ENCODE measurements at places on chromosomes 5 and 9.

DNA sequence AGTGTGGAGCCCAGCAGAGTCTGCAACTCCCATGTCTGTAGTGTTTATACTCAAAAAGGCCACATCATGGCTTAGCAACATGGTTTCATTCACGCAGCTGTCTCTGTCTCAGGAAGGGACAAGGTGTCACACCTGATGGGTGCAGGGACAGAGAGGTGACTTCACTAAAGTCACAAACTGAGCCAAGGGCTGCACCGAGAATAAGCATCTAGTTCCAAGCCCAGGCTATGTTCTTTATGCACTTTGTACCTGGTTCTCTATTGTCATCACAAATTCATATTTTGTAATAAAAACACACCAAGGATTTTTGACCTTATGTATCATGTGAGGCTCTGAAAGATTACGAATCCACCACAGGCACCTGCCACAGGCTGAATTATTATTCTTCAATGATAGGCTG lies 64.9 kb upstream of the STK32A start:
- DNase-seq: no peak

DNA sequence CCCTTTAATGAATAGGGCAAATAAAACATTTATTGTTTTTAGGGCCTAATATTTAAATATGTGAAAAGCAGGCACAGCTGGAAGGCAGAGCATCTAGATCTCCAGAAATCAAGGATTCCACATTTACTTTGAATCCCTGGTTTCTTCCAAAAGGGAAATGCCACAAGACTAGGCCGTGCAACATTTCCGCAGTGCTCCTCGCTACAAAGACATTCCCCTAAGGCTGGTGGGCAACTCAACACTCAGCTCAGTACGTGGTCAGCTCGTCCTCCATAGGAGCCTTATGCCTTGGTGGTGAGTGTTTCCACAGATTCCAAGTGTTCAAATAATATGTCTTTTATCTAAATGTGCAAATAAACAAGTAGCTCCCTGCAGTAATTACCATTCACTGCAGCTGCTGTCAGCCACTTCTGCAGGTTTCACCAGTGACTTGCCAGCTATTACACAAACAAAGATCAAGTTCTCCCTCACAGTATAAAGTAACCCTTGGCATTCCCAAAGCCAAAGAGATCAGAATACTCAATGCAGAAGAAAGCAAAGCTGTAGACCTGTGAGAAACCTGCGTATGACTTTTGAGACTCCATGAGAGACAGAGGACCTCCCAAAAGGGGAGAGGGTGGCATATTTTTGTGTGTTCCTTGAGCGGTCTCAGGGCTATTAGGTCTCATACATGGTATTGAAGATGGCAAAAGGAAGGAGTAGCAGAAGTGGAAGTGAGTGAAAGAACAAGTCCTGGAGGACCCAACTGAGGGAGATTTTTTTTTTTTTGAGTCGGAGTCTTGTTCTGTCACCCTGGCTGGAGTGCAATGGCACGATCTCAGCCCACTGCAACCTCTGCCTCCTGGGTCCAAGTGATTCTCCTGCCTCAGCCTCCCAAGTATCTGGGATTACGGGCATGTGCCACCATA lies 38.0 kb upstream of the TENT2 start:
- DNase-seq: no peak

DNA sequence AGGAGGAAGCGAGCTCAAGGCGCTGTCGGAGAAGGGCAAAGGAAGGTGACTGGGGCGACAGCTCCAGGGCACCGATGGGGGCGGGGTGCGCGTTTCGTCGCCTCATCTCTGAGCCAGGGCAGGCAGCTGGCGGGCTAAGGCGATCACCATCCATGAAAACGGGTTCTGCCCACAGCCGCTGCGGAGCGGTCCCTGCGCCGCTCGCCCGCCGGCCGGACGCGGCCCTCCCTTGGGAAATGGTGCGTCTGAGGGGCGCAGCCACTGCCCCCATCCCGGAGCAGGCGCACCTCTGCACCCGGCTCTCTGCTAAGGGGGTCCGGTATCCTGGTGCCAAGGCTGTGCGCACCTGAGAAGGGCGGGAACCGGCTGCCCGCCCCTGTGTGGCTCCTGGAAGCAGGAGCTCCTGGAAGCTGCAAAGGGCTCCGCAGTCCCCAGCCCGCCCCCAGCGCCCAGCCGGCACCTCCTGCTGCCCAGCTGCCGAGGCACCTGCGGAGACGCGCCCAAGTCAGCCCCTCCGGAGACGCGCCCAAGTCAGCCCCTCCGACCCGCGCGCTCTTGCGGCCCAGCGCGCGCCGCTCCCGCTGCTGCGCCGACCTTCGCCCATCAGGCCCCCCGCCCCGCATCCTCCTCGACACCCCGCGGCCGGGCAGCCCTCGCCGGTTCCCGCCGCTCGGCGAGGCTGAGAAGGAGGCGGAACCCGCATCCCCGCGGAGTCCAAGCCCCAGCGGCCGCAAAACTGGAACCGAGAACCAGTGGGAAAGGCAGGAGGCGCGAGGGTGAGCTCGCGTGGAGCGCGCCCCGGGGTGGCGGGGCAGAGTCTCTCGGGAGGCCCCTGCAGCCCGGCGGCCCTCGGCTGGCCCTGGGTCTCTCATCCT lies 757 bp downstream of the ANKRD34B start:
- no peak for DNase-seq

GRCh38 chr5:43019614-43020398 lies 20.3 kb downstream of the ANXA2R start:
- DNase-seq: no peak

DNA sequence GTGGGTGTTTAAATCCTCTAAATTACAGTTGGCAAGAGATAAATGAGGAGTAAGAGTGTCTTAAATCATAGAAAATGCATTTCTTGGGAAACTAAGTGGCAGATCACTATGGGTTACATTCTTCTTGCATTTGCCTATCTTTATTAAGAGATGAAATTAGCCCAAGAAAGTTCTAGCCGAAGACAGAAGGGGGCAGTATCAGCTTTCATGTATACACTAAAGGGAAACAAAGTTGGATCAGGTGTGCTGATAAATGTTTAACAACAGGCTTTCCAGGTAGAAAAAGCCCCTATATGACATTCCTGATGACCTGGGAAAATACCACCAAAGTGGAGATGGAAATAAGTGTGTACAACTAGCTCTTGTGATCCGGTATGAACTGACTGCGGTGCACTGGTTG lies 81.9 kb upstream of the TLR4 start:
- no peak for DNase-seq

DNA sequence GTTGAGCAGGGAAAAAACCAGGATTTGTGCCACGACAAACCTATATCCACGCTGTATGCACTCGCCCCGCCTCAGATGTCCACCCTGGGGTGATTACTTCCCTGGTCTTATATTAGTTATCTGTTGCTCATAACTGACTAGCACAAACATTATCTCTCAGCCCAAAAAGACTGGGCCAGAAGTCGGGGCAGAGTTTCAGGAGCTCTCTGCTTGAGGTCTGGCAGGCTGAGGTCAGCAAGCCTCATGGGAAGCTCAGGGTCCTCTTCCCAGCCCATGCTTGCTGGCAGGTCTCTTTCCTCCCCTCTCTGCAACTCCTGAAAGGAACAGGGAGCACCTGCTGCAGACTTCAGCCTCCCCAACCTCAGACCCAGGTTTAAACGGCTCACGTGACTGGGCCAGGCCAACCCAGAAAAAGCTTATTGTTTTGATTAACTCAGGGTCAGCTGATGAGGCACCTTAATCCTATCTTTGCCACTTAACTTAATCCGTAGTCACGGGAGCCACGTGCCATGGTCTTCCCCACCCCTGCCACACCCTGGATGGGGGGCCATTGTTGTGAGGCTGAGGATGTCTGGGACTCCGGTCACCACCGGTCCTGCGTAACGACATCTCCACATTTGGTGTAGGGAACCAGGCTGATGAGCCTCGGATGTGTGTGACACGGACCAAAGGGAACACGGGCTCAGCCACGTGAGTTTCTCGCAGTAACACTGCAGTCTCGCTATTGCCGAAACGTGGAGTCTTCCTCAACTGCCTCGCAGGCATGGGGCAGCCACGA lies 123.7 kb upstream of the IRX4 start:
- DNase-seq: no peak

DNA sequence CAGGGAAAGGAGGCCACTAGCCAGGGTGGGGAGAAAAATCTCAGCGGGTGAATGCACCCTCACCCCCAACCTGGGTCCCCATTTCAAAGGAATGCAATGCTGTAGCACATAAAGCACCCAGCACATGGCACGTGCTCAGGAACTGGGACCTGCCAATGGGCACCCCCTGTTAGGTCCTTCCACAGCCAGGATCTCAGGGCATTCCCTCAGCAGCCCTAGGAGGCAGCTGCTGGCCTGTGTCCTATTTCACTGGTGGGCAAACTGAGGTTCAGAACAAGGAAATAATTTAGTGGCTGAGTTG lies 8.8 kb downstream of the DNM1 start:
- DNase-seq: no peak

- peak; percentile 86 for DNase-seq
Measured at GRCh38 chr5:149320791-149321330, 24.4 kb upstream of the GRPEL2 start.

DNA sequence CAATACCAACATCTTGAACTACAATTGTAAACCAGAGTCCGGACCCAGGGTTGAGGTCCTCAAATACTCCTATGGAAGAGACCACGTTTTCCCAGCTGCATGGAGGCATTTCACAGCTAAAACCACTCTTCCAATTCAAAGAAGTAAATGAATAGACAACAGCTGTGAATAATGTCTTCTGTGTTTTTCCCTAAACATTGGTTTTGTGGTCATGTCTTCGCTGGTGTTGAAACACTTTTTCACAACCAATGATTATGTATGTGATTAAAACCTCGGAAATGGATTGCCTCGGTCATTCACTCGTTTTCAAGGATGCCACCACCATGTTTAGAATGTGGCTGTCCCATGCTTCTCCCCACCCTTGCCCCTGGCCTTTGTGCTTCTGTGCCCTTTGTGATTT lies 9.4 kb upstream of the TENT4A start:
- no peak for DNase-seq

DNA sequence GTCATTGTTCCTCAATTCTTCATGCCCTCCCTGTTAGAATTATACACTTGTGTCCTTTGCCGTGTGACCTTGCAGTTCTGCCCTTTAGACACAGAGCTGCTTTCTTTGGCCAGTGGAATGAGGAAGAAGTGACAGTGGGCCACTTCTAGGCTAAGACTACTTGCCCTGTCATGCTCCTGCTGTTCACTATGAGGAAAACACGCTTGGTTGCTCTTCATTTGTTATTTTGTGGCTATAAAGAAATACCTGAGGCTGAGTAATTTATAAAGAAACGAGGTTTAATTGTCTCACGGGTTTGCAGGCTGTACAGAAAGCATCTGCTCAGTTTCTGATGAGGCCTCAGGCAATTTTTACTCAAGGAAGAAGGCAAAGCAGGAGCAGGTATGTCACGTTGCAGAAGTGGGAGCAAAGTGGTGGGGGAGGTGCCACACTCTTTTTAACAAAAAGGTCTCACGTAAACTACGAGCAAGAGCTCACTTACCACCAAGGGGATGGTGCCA lies 279.1 kb upstream of the DMAC1 start:
- no peak for DNase-seq

DNA sequence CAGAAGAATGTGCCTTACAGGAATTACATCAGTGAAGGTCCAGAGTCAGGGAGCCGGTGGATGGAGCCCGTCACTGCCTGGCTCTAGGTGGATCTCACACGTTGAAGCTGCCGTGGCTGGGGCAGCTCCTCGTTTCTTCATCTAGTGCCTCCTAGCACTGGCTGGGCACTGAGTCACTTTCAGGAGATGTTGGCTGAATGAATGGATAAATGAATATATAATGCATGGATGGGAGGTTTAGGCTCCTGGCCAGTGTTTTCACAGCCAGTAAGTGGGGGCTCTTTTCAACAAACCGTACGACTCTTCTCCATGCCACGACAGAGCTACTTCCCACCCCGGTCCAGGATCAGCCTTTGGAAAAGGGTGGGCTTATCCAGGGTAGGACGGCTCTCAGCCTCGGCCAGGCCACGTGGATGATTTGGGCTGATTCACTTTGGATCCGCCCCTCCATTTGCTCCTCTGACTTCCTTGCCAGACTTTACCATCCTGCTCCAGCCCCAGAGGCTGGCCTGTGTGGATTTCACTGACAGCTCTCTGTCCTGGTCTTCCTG lies 1.3 kb upstream of the SH3PXD2B start:
- no peak for DNase-seq

DNA sequence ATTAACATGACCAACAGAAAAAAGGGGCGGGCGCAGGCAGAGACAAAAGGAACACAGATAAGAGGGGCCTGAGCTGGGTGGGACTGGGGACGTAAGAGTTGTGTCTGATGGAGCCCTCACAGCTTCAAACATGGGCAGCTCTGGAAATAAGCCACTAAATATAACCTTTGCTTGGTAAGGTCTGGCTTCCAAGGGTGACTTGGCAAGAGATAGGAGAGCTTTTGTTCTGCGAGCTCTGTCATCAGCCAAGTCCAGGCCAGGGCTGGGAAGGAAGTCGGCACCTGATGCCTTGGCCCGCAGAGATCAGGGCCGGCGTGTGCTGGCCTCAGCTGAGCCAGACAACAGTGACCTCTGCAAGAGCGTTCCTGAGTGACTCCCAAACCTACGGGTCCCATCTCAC lies 11.8 kb downstream of the TRUB2 start:
- DNase-seq: no peak

DNA sequence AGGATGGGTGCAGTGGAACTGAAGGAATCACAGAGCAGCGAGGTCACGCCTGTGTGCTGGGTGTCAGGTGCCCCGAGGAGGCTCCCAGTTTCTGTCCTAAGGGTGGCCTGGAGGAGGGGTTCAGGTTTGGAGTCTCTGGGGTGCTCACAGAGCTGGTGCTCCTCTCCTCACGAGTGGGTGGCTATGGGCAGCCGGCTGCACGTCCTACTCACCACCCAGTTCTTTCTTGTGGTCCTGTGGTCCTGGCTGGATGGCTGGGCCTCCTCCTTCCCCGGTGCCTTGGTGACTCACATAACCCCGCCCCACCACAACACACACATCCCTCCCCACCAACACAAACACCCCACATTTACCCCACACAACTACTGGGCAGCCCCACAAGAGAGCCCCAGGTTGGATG lies 9.9 kb upstream of the PTGS1 start:
- no peak for DNase-seq

GRCh38 chr9:33101104-33101951 lies 24.9 kb upstream of the SMU1 start:
- no peak for DNase-seq

DNA sequence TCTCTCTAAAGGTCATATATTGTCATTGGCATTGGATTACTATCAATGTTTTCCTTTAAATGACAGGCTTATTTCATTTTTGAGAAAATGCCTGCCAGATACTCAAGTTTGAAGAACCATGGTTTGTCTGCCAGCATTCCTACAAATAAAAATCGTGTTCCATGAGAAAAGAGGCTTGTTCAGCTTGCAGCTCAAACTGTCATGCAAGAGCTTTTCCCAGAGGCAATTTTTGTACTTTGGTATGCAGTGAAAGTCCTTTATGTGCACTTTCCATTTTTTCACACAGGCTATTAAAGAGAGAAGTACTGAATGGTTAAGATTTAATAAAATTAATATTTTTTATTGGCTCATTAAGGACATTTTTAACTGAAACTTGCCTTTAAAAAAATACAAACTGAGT lies 110.4 kb downstream of the FBXO4 start:
- DNase-seq: no peak

Measured in AG09319 (cell line).